ENCODE measurements at places on chromosomes 2 and 18.

GRCh38 chr2:131584940-131585339 lies 57.3 kb downstream of the CCDC74A start:
- no peak for DNase-seq

DNA sequence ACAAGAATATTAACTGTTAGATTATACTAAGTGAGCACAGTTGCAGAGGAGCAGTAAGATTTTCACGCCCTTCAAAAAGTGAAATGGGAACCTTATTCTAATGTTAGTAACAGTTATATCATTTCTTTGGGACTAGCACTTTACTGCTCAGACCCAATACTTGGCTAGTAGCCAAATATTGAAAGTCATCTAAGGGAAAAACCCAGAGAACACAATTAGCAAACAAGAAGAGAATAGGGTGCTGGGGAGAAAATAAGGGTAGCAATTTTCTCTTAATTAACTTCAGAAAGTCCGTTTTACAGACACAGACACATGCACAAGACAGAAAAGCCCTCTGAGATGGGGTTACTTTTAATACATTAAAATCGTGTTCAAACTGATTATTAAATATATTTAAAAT lies 71.8 kb downstream of the ID2 start:
- peak; percentile 27 for DNase-seq

- no peak for DNase-seq
These were observed 474.2 kb upstream of the LRRTM1 start for GRCh38 chr2:80778704-80779103.

GRCh38 chr2:9145109-9145751 lies 61.4 kb upstream of the ASAP2 start:
- no peak for DNase-seq

DNA sequence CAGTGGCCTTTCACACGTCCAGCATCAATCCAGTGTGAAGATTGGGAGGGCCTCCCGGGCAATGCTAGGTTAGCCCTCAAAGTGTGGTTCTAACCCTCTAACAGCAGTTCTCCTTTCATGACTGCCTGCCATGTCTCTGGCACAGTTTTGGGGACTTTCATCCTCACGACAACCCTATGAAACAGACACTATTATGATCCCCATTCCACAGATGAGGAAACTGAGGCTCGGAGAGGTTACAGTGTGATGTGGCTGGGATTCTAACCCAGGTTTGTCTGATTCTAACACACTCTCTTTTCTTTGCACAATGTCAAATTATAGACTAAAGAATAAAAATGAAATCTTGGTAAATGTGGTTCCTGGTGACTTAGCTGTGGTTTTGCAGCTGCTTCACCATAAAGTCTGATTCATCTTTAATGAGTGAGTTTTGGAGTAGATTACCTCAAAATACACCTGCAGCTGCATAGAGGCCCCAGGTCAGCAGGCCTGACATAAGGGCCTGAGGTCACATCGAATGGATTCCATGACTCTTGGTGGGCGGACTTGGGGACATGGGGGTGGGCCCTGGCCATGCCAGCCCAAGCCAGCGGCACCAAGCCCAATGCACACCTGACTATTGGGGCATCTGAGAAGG lies 214.4 kb downstream of the GLI2 start:
- DNase-seq, result no peak

GRCh38 chr2:143776526-143777297 lies 647.5 kb downstream of the ARHGAP15 start:
- DNase-seq, result no peak

- DNase-seq, result peak; percentile 50
These were observed 30.3 kb upstream of the SLC30A6 start for GRCh38 chr2:32135409-32135808.

GRCh38 chr2:42249284-42249683 lies 80.1 kb downstream of the EML4 start:
- DNase-seq, result no peak

GRCh38 chr2:163247156-163247846 lies 408.7 kb upstream of the KCNH7 start:
- DNase-seq, result no peak

DNA sequence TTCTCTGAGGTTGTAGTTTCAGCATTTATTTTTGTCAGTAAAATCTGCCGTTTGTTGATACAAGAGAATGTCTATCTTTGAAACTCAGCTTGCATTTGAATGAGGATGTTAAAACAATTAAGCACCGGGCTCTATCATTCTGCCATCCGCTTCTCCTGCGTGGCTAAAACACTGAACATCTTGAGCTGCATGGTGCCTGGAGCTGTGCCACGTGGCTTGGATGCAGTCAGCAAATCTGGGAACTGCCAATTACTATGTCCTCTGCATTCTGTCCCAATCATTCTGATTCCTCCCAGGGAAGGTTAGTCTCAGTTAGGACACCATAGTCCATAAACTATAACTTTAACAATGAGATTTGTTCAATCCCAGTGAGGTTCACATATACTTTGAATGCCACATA lies 598.4 kb downstream of the FBXO15 start:
- no peak for DNase-seq

- no peak for DNase-seq
These were observed 123.3 kb downstream of the LTBP1 start for GRCh38 chr2:33069894-33070651.

DNA sequence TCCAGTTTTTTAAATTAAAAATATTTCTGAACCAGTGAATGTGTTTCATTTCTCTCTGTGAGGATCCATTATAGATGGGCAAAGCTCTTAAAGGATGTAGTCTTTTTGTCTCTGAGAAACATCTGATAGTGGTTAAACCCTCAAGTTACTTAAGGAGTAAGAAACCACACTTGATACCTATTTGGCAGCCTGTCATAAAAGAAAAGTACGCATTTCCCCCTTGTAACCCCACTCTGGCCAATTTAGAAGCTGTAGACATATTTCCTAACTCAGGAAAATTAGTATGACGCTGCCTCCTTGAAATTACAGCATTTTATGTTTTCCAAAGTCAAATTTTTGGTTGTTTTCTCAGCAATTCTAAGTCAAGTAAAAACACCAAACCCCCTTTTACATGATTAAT lies 2.0 kb downstream of the STAT4 start:
- DNase-seq, result no peak

DNA sequence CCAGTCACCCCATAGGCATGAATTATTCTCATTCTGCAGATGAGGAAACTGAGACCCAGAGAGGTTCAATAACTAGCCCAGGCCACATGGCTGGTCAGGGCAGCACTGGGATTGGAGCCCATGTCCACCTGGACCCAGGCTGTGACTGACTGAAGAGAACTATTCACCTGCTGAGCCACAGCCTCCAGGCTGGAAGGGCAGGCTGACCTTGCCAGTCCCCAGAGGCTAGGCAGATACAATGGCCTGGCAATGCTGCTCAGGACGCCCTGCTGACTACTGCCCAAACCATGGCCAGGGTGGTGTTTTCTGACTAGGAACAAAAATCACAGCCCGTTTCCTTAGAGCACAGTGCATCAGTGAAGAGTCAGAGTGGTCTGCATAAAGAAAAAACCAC lies 36.8 kb downstream of the HS6ST1 start:
- DNase-seq, result no peak

GRCh38 chr2:53460347-53460746 lies 307.3 kb upstream of the CHAC2 start:
- DNase-seq, result no peak
